Activated T-helper 2 cell treated with anti-CD3 and anti-CD28 coated beads, Interferon-gamma antibody, Interleukin-2, Interleukin-4, amounts not matched to agents 10 μg/mL and 5 μg/mL and 100 μg/mL, durations not matched to agents 14 hours and 24 hours and 36 hours (primary cell): ENCODE measurements at places on chromosomes 16 and 17. TPM values are rescaled to one million over a fixed set of nuclear protein-coding genes. Genes with fewer than 3 reads are reported as not detected.

EFCAB3 gene
- total RNA-seq = 0.11 TPM in 1 of 2 replicates, not detected in the other

USP31 gene
- 7.7 and 8.0 TPM in 2 replicates for total RNA-seq

DNA sequence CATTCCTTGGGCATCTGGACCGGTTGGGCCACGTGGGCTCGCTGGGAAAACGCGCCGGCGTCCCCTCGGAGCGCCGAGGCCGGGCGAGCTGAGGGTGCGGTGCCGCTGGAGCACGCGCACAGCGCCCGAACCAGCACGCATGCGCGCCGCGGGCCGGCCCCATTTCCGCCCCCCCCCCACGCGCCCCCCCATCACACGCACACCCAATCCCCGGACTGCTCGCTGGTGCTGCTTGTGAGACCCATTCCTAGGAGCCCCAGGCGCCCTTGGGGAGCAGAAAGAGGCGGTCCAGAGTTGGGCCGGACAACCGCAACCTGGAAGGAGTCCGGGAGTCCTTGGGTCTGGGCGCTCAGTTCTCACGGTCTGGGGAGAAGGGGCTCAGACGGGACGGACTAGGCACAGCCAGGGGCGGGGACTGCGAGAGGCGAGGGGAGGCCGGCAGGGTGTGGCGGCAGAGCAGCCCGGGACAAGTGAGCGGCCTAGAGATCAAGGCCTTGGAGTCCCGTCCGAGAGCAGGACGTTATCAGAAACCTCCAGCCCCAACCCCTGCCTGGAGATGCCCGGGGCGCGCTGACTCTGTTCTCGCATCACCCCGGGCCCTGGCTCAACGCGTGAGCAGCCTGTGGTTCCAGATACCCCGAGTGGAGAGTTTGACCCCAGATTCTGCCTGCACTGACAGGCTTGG, 6.0 kb upstream of the CBX8 start:
- no peak for DNase-seq

DNA sequence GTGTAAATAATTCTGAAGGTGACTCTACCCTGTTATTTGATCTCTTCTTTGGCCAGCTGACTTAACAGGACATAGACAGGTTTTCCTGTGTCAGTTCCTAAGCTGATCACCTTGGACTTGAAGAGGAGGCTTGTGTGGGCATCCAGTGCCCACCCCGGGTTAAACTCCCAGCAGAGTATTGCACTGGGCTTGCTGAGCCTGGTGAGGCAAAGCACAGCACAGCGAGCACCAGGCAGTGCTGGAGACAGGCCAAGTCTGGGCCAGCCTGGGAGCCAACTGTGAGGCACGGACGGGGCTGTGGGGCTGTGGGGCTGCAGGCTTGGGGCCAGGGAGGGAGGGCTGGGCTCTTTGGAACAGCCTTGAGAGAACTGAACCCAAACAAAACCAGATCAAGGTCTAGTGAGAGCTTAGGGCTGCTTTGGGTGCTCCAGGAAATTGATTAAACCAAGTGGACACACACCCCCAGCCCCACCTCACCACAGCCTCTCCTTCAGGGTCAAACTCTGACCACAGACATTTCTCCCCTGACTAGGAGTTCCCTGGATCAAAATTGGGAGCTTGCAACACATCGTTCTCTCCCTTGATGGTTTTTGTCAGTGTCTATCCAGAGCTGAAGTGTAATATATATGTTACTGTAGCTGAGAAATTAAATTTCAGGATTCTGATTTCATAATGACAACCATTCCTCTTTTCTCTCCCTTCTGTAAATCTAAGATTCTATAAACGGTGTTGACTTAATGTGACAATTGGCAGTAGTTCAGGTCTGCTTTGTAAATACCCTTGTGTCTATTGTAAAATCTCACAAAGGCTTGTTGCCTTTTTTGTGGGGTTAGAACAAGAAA, 5.1 kb downstream of the STH start:
- DNase-seq = no peak

DNA sequence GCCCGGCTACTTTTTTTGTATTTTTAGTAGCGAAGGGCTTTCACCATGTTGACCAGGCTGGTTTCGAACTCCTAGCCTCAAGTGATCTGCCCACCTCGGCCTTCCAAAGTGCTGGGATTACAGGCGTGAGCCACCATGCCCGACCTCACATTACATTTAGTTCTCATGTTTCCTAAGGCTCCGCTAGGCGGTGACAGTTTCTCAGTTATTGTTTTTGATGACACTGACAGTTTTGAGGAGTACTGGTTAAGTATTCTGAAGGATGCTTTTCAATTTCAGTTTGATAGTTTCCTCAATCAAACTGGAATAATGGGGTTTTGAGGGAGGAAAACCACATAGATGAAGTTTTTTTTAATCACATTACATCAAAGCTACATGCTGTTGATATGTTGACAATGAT, 1028.5 kb downstream of the CDH8 start:
- DNase-seq = no peak

DNA sequence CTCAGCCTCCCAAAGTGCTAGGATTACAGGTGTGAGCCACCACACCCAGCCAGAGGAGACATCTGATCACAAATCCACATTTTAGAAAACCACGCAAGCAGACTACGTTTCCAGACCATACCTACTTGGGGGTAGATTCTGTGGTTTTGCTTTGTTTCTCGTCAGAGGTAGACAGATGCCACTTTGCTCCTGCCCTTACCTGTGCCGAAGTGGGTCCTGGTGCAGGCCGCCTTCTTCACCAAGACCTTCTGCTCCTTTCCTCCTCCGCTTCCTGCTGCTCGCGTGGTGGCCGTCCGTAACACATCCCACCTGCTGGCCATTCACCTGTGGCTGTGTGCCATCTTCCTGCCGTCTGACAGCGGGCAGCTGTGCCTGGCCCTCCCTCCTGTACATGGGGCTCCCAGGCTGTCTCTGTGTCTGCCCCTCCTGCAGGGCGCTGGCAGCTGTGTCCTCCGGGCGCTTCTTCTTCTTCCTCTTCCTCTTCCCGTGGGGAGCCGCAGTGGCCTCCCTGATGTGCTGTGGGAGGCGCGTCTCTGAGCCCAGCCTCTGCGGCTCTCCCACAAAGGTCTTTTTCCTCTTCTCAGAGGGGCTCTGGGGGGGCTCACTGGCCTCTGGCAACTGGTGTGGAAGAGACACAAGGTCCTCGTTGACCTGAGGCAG, 21.2 kb upstream of the CYTH1 start:
- no peak for DNase-seq

DNA sequence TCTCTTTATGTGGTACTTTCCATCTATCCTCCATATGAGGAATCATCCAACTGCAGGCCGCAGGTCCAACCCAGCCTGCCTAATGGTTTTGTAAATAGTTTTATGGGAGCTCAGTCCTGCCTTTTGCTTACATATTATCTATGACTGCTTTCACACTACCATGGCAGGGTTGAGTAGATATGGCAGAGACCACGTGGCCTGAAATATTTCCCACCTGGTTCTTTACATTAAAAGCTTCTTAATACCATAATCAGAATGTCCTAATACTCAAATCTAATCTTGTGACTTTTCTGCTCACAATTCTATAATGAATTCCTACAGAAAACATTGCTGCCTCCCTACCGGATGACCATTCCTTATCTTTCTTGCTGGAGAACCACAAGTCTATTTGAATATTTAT, 71.7 kb downstream of the SHCBP1 start:
- no peak for DNase-seq

GRCh38 chr17:1482680-1483079, 9.8 kb downstream of the MYO1C start:
- DNase-seq = no peak

DNA sequence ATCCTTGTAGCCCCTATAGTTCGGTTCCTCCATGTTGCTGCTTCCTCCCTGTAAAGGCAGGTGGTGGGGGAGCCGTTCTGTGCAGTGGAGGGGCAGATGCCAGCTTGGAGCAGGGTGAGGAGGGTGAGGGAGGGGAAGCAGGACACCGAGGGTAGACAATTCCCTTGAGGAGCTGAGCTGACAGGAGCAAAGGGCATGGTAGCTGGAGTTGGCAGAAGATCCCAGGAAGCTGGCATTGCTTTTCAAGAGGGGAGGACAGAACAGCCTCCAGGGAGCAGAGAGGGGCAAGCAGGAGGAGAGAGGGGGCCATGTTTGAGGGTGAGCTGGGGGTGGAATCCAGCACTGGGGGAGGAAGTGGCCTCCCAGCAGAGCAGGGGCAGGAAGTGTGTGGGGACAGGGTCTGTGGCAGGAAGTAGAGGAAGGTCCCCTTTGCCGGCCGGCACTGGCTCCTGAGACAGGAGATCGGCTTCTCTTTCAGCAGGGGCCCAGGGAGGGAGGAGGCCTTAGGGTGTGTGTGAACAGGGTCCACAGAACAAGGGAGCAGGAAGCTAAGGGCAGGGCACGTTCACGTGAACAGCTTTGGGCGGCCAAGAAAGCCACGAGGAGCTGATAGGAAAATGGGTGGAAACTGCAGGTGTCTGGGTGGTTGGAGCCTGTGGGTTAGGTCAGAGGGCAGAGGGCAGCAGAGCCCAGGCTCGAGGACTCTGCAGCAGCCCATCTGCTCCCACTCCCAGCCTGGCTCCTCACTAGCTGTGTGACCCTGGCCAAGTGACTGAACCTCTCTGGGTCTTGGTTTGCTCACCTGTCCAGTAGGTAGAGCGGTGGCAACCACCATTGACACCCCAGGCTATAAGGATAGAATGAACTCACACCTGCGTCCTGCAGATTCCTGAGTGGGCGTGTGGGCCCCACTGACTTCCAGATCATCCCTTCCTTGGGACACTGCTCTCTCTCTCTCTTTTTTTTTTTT, 17.5 kb upstream of the SPNS2 start:
- peak; percentile 26 for DNase-seq
